ENCODE measurements at places on chromosomes 2 and 18.

DNA sequence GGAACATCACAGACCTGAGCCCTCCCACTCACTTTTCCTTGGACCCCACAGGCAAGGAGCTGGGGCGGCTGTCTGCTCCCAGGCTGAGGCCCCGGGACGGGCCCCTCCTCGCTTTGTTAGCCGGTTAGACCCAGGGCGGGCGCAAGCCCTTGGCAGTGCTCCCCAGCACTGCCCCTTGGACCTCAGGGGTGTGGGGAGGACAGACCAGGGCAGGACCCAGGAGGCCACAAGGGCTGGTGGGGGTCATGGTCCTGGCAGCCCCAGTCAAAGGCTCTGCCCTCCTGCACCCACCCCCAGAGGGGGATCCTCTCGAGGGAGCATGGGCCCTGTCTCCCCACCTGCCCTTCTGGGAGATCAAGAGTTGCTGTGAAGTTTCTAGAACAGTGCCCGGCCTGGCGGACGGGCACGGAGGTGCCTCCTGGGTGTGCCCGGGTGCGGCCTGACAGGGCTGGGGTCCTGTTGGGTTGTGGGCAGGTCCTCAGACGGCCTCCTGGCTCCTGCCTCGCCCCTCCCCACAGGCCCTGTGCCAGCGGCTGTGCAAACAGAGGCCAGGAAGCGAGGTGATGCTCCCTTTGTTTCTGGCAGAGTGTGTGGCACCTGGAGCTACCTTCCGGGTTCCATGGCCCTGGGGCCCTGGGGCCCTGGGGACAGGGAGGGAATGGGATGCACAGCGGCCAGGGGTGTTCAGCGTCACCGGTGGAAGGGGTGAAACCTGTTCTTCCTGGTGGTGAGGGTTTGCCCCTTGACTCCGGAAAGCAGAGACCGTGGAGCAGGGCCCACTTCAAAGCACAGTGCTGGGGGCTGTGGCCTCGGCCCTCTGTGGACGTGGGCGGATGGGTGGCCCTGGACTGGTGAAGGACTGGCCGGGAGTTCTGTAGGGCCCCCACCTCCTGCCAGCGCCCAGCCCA is 2.9 kb upstream of the GAL3ST2 start:
- DNase-seq = no peak

DNA sequence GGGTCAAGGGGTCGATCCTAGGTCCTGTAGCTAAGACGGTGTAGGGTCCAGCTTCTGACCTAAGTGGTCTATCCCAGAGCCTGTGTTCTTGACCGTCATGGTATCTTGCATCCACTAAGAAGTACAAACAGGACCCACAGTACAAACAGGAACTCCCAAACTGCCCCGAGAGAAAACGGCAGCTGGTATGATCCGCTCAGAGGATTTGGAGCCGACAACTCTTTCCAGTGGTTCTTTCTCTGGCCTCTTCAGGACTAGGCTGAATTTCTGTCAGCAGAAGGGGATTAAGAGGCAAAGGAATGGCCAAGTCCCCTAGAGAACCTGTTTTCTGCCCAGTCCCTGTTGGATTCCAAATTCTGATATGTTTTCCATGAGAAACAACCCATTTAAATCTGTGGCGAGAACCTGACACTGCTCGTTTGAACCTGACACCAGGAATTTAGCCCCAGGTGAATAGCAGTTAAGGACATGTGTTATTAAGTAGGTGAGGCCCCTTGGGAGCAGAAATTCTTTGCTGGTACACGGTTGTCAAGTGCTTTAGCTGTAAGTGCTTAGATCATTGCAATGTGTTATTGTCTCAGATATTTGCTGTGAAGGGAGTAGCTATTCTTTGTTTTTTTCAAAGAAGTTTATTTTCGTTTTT is 50.5 kb upstream of the TXNDC2 start:
- DNase-seq = no peak

GRCh38 chr2:157785866-157786662 is 90.1 kb downstream of the ACVR1 start:
- DNase-seq = no peak

DNA sequence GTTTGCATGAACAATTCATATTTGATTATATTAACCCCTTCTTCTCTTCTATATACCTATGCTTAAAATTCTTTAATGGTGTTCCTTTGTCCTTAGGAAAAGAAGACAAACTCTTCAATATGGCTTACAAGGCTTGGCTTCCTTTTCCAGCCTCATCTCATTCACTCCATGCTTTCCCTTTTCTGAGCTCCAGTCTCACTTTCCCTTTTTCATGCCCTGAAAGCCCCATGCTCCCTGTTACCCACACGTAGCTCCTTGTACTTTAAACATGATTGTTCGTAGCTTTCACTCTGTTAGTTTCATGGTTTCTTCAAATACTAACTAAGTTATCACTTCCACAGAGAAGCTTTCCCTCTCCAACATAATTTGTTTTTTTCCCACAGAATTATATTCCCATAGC is 161.3 kb downstream of the UBE2E3 start:
- no peak for DNase-seq

DNA sequence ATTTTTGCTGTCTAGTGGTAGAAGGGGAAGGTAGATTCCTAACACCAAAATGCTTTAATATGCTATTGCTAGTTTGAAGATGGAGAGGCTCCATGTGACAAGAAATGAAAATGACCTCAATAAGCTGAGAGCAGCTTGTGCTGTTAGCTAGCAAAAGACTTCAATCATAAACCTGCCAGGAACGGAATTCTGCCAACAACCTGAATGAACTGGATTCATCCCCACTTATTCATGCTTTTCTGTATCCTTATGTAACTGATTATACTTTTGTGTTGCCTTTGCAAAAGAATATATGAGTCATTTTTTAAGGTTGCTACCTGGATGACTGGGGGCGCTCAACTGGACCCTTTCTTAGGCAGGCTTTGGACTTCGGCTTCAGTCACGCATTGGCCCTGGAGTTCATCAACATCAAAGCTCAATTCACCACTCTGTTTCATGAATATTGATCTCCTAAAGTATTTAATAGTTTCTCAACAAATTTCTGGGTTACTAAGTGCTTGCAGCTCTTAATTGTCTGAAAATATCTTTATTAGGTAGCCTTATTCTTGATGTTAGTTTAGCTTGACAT is 97.5 kb upstream of the KCNJ3 start:
- DNase-seq = no peak

DNA sequence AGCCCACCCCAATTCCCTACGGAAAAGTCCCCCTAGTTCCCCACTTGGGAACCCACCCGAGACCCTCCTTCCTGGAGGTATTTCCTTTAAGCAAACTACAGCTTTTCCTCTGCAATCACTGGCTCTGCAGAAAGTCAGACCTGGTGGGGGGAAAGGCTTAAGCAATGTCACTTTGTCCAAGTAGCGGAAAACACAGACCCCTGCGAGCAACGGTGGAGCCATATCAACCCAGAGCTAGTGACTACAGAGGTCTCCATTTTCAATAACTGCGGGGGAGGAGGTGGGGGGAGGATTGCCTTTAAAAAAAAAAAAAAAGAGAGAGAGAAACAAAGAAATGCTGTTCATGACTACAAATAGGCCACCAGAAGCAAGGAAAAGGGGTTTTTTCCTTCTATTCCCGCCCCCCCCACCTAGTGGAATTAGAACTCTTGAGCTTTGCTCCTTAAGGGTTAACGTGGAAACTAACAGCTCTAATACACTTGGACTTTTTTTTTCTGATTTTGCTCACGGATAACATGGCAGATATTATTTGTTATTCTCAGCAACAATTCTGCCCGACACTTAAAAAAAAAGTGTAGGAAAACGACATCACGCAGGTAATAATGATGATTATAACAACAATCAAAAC is 1.1 kb upstream of the FRZB start:
- DNase-seq = no peak

DNA sequence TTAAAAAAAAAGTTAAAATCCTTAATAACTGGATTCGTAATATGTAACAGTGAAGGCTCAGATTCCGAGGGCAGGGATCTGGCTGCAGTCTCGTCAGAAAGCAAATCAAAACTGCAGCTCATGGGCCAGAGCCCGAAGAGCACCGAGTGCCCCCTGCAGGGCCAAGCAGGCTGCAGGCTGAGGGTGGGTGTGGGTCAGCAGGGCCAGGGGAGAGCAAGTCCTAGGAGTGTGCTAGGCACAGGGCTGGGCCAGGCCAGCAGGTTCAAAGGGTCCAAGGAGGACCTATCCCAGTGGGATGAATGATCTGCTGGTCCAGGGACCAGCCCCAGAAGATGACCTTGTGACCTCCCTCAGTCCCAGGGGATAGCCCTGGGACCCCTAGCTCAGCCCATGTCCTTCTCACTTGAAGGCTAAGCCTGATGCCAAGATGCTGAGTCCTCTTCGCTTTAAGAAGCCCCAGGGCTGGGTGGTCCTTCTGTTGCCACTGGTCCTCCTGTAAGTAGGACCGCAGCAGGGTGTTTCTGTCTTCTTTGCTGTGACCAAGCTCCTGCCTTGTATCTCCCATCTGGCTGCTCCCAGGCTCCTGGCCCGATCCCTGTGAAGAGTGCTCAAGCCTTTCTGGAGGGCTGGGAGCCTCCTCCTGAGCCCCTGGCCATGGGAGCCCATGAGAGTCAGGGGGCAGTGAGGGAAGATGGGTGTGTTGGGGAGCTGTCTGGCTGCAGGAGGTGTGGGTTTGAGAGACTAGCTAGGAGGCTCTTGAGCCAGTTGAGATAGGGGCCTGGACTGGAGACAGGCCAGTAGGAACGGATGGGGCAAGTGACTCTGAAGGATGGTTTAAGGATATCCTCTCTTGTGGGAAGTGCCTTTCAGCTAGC is 150.7 kb downstream of the DYSF start:
- DNase-seq = no peak

- DNase-seq = no peak
Measured at GRCh38 chr2:70906439-70907005, 29.2 kb upstream of the ATP6V1B1 start.

- no peak for DNase-seq
Measured at GRCh38 chr18:35334212-35334611, 10.0 kb downstream of the ZNF24 start.

- DNase-seq = no peak
Measured at GRCh38 chr2:105760639-105761337, 16.1 kb downstream of the NCK2 start.

Data from activated CD4-positive, alpha-beta T cell treated with anti-CD3 and anti-CD28 coated beads for 24 hours (primary cell).